ENCODE measurements at places on chromosomes 7 and 10.

- DNase-seq, result no peak
These were observed 44.5 kb downstream of the STARD3NL start for GRCh38 chr7:38222481-38223096.

DNA sequence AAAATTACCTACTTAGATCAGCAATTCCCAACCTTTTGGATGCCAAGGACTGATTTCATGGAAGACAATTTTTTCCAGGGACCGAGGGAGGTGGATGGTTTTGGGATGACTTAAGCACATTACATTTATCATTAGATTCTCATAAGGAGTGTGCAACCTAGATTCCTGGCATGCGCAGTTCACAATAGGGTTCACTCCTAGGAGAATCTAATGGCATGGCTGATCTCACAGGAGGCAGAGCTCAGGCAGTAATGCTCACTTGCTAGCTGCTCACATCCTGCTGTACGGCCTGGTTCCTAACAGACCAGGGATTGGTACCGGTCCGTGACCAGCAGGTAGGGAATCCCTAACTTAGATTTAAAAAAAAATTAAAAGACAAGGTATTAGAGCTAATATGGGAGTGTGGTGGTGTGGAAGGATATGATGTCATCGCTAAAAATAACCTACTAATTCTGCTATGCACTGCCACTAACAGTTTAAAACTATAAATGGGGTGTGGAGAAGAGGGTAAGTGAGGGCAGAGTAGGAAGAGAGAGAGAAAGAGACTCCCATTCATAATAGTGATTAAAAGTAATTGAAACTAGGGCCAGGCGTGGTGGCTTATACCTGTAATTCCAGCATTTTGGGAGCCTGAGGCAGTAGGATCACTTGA, 282.7 kb downstream of the BAMBI start:
- DNase-seq, result no peak

GRCh38 chr10:24209432-24209771, 464 bp downstream of the KIAA1217 start:
- no peak for DNase-seq

GRCh38 chr7:41238851-41239331, 464.0 kb downstream of the INHBA start:
- no peak for DNase-seq

DNA sequence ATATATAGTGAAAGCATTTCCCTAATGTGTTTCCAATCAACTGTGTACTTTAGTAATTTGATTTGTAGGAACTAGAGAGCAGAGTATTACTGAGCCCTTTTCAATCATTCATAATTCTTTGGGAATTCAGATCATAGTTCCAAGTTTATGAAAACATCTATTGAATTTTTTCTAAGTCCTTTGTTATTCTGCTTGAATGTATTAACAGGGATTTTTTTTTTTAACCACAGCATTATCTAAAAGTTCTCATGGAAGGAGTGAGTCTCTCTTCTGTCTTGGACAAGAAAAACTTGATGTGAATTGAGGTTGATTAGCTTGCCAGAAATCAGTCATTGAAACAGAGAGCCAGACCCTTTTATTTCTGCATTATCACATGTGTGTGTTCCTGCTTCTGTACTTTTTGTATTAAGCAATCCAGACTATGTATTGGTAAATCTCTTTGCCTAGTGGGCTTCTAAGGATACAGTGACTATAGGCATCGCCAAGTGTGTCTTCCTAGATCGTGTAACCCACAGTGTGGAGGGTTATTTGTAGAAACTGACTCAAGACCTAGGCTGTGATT, 59.9 kb downstream of the BMPER start:
- no peak for DNase-seq
